ENCODE measurements at places on chromosomes 3 and 15. TPM values are rescaled to one million over a fixed set of nuclear protein-coding genes. Genes with fewer than 3 reads are reported as not detected.

DNA sequence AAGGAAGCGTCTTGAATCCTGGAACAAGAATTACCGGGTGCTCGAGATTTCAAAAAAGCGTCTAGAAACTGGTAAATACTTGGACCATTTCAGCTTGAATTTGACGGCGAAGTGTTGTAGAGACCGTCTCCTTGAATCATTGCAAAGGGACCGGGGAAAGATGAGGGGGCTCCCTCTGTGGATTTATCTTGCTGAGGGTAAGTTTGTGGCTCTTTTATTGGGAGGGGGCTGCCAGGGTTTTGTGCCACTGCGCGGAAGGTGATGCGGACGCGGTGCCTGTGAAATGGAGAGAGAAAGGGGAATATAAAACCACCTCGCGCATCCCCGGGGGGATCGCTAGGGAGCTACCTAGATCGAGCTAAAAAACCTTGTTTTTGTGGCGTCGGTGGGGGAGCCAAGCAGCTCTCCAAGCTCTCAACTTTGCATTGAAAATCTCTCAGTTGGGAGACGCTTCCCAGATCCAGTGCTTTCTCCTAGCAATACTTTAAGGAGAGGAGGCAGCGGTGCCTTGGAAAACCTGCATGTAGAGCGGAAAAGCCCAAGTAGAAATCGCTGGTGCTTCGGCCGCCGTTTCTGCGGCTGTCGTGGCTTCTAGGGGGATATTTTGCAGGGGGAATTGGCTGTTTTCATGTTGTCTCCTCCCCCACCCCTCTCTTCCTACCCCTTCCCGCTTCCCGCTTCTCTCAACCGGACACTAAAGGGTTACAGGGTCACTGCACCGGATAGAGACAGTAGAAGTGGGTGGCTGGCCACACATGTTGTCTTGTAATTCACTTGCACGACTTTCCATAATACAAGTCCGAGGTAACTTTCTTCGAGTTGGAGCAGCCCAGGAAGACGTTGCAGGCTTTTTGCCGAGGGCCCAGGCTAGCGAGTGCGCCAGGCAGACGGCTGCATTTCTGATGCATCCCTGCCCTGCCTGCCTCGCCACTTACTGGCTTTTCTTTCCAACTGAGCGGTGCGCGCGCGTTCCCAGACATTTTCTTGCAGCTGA is 187.6 kb downstream of the NLGN1 start:
- peak; percentile 77 for DNase-seq

ATP10A gene
- total RNA-seq: 7.5 TPM

APOD gene
- not detected for total RNA-seq

- no peak for DNase-seq
Measured at GRCh38 chr3:3560591-3561311, 238.5 kb upstream of the LRRN1 start.

DNA sequence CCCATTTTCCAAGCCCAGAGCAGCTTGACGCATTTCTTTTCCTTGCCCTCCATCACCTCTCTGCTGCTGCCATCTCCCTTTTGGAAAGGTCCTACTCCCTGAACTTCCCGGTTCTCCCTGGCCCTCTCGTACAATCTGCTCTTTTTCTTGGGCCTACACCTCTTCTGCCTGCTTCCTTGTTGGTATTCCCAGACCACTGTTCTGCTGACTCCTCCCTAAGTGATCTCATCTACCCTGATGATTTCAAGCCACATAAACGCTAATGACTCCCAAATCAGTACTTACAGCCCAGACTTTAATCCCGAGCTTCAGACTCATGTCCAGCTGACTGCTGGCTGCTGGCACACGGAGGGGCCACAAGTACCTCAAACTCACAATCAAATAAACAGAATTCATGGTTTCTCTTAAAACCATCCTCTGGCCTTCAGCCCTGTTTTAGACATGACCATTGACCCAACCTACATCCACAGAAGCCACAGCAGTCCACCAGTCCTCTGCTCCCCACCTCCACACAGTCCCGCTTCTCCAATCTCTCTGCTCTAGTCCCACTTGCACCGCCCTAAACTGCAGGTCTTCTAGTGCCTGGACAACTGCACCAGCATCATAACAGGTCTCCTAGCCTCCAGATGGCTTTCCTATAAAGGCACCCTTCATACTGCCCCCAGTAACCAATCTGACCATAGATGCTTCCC is 57.6 kb downstream of the AAGAB start:
- DNase-seq: peak; percentile 88

XXYLT1 gene
- total RNA-seq: 20.9 TPM

- DNase-seq: no peak
Measured at GRCh38 chr3:42369304-42369703, 41.1 kb downstream of the LYZL4 start.

Measured in Daoy (cell line).